ENCODE measurements at places on chromosomes 2 and 18. TPM values are rescaled to one million over a fixed set of nuclear protein-coding genes. Genes with fewer than 3 reads are reported as not detected.

Gene ASTL
- not detected for total RNA-seq

DNA sequence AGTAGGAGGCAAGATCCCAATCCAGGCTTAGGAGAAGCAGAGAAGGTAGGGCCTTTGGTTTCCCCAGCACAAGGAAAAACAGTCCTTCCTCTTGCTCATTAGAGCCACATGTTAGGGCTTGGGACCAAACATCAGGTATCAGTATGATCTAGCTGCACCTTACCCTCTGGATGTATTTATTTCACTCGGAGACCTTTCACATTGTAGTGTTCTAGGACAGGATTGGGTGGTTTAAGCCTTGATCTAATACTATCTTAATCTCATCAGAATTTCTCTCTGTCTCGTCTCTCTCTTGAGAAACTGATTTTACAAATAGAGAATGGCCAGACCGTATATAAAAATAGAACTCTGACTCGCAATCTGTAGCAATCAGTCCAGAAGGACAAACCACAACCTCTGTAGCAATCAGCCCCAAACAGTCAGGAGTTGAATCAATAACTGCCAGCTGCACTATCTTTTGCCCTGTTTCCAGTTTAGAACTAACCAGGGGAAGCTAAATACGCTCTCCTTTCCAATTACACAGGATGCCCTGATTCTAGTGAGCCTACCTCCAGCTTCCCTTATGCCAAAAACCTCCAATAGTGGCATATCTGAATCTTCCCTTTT lies 207.1 kb downstream of the TDRD15 start:
- no peak for DNase-seq

Gene INO80D
- total RNA-seq: 6.5 TPM

Gene LIMS3
- total RNA-seq: not detected

- no peak for DNase-seq
Observed at GRCh38 chr2:134027980-134028379, 225.9 kb upstream of the MGAT5 start.

Gene LYPD6
- 0.53 TPM for total RNA-seq

DNA sequence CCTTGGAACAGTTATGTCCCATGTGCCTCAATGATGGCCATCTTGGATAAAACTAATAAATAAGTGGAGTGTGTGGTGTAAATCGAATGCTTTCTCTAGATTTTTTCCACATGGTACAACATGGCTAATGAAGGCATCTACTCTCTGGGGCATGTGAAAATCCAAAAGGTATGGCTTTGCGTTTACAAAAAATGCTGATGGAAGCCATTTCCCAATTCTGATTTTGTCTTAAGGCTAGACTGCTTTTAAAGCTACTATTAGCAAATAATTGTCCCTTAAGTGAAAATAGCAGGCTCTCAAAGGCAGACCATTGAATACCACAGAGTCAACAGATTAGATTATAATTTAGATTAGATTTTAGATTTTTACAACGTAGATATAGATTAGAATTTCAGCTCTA lies 183.7 kb downstream of the LRRTM1 start:
- no peak for DNase-seq

DNA sequence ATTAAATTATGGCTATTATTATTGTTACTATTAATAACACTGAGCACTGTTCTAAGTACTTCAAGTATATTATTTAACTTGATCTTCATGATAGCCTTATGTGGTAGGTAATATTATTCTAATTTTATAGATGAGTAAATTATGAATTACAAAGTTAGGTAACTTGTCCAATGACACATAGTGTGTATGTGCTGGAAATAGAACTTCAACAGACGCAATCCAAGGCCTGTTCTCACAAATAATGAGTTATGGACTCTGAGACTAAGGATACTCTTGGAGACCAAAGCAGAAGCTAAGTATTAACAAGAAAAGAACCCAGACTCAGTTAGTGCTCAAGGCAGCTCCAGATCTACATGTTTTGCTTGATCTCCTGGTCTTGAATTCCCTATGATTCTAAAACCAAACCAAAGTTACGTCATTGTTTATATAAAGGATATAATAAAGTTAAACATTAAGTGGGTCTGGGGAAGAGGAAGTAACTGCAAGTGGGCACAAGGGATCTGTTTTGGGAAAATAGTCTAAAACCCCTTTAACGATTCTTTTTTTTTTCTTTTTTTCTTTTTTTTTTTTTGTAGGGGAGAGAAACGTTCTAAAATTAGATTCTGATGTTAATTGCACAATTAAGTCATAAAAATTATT lies 211.3 kb downstream of the ERBB4 start:
- DNase-seq: no peak

Gene IKZF2
- total RNA-seq: 0.32 TPM

Gene LOXHD1
- total RNA-seq: not detected

DNA sequence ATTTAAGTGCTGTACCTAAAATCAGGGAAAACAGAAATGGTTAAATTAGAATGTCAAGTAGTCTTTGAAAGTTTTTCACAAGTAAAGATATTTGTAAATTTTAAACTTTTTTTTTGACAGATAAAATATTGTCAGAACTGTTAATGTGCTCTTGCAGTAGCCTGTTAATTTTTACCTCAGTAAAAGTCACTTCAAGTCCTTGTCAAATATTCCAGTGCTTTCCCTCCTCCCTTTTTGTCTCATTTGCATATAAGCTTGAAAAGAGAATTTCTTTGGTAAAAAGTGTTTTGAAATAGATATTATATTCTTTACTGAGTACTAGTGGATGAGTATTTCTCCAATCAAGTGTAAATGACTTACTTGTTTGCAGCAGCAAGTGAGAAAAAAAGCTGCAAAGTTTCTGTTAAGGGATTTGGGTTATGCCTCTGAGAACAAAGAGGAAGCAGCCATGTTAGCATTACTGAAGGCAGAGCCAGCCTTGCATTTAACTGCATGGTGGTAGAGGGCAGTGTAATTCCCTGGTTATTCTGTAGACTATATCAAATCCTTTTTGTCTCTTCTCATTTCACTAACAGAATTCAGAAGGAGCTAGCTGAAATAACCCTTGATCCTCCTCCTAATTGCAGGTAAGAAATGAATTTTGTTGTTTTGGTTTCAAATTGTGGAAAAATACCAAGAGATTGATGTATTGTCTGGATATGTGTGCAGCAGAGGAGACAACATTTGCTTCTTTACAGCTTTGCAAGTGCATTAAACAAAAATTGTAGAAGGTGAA lies 3.2 kb downstream of the UBE2E3 start:
- DNase-seq: peak; percentile 63

GRCh38 chr2:39625193-39625926 lies 40.4 kb upstream of the TMEM178A start:
- no peak for DNase-seq

Gene MOGAT1
- total RNA-seq: not detected

Gene CDK15
- 0.90 TPM for total RNA-seq

Measured in SK-MEL-5 (cell line).